ENCODE measurements at places on chromosomes 6 and 20.

- DNase-seq, result no peak
These were observed 14.4 kb downstream of the ADTRP start for GRCh38 chr6:11764250-11764604.

DNA sequence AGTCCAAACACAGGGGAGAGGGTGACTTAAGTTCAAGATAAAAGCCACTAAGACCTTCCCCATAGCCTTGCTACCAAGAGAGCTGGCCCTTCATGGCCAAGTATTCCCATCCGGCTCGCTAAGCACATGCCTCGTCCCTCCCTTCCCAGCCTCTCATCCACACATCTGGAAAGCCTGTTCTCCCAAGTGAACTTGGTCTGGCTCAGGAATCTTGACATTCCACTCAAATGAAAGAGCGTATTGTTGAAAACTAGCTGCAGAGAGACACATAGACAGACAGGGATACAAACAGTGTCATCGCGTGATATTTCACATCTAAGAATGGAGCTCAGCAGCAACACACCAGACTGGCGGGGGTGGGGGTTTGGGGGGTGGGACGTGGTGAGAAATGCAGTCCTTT is 182.8 kb upstream of the FOXQ1 start:
- no peak for DNase-seq

GRCh38 chr6:127180426-127180825 is 62.0 kb downstream of the RSPO3 start:
- no peak for DNase-seq

DNA sequence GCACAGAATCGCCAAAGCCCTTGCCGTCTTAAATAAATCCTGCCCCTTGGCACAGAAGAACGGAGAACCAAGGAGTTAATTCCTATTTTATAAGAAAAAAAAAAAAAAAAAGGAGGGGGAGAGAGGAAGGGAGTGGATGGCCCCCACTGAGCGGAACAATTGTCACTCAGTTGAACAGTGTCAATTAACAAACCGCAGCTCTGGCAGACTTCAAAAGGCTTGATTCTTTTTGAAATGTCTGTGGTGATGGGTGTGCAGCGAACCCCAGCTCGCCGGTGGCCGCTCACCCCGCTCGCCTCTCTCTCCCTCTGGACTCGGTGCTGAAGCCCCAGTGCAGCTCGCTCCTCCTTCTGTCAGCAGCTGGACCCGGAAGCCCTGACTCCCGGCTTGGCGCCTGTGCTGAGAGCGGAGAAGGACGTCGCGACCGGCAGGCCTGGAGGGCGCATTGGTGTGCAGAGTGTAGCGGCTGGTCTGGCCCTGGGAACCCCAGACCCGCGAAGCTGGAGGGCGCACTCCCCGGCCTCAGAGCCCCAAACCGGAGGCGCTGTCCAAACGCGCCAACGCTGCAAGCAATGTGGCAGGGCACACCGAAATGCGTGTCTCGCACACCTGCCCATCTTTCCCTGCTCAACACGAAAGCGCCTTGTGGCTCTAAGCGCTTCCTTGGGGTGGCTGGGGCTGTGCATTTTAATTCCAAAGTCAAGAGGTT is 3.4 kb downstream of the LINC00237 start:
- DNase-seq, result no peak

- DNase-seq, result no peak
These were observed 93.1 kb downstream of the BMP5 start for GRCh38 chr6:55782275-55782674.

- no peak for DNase-seq
These were observed 27.7 kb downstream of the DSE start for GRCh38 chr6:116398316-116399010.

DNA sequence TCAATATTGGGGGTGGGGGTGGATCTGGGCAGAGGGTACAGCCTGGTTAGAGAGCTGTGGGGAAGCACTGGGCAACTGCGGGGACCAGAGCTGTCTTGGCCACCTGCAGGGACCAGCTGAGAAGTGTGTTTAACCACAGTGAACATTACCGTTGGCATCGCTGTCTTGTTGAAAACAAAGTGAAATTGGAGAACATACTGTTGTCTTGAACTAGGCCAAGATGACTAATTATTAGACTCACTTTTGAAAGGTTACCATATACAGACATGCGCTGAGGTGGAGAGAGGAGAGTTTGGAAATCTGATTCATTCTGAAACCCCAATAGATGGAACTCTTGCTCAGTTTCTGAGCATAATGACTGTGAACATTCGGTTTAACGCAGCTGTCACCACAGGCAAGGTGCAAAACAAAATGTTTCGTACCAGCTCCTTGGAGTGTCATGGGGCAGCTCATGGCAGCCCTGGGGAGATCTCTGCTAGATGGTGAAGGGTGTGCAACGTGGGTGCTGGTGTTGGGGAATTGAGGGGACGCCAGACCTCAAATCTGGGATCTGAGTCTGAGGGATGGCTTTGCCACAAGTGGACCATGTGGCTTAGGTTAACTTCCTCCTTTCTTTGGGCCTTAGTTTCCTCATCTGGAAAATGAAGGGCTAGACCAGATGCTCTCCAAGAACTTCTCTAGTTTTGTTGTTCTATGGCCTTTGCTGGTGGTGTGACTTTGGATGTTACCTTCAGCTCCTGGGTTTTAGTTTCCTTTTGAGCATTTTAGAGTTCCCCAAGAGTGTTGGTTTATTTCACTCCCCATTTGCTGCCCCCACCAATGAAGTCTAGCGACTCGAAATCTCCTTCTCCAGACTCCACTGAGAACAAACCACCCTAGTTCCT is 24.6 kb upstream of the GTSF1L start:
- no peak for DNase-seq

- DNase-seq, result no peak
These were observed 164.1 kb downstream of the SYNDIG1 start for GRCh38 chr20:24633521-24633920.

GRCh38 chr6:62615366-62616015 is 329.5 kb upstream of the KHDRBS2 start:
- DNase-seq, result no peak

DNA sequence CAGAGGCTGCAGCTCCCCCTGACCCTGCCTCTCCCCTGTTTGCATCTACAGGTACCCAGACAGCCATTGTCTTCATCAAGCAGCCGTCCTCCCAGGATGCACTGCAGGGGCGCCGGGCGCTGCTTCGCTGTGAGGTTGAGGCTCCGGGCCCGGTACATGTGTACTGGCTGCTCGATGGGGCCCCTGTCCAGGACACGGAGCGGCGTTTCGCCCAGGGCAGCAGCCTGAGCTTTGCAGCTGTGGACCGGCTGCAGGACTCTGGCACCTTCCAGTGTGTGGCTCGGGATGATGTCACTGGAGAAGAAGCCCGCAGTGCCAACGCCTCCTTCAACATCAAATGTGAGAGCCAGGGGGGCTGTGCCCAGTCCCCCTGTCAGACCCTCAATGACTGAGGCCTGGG is 42.1 kb upstream of the SRF start:
- no peak for DNase-seq

- no peak for DNase-seq
These were observed 47.3 kb downstream of the ARMC2 start for GRCh38 chr6:108895571-108895970.

- no peak for DNase-seq
These were observed 44.5 kb downstream of the NCOA7 start for GRCh38 chr6:125835221-125835744.

GRCh38 chr6:81694855-81695254 is 57.6 kb downstream of the TENT5A start:
- no peak for DNase-seq

- DNase-seq, result no peak
These were observed 10.7 kb upstream of the SLCO4A1 start for GRCh38 chr20:62631336-62632308.

DNA sequence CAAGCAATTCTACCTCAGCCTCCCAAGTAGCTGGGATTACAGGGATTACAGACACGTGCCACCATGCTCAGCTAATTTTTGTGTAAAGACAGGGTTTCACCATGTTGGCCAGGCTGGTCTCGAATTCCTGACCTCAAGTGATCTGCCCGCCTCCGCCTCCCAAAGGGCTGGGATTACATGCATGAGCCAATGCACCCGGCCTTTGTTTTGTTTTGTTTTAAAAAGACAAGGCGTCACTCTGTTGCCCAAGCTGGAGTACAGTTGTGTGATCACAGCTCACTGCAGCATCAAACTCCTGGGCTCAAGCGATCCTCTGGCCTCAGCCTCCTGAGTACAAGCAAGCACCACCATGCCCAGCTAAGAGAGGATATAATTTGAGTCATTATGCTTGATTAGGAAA is 5.4 kb downstream of the SERINC3 start:
- DNase-seq, result no peak

- DNase-seq, result no peak
These were observed 707.8 kb upstream of the FLRT3 start for GRCh38 chr20:15045246-15045645.

DNA sequence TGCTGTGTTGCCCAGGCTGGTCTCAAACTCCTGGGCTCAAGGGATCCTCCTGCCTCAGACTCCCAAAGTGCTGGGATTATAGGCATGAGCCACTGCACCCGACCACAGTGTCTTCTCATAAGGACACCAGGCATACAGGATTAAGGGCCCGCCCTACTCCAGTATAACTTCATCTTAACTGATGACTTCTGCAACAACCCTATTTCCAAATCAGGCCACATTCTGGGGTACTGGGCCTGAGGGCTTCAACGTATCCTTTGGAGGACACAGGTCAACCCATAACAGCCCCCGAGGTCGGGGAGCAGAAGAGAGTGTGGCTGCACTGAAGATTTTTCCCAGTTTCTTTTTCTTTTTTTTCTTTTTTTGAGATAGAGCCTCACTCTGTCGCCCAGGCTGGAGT is 39.7 kb downstream of the SUN5 start:
- no peak for DNase-seq

GRCh38 chr6:21491955-21492354 is 101.6 kb upstream of the SOX4 start:
- DNase-seq, result no peak

DNA sequence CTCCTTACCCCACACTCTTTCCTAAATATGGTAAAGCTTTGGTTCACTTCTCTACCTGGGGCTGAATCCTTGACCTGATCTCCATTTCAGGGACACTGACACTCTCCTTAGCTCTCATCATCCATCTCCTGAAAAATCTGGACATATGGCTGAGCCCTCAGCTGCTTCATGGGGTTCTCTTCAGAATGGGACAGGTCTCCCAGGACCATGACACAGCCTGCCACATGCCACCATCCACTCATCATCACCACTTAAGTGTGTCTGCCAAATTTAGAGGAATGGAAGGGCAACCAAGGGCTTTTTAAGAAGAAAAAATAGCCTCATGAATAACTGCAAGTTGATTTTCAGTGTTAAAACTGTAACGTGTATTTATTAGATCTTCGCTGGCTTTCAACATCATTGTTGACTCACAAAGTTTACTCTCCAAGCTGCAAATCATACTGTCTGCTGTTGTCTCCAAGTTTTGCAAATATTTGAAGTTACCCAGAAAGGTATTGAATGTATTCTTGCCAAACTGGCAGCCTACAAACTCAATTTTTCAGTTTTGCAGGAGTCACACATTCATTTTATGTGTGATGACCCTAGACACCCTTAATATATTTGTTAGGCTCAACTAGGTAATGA is 41.1 kb downstream of the HS3ST5 start:
- no peak for DNase-seq

- DNase-seq, result no peak
These were observed 516 bp upstream of the IRF4 start for GRCh38 chr6:390914-391558.

DNA sequence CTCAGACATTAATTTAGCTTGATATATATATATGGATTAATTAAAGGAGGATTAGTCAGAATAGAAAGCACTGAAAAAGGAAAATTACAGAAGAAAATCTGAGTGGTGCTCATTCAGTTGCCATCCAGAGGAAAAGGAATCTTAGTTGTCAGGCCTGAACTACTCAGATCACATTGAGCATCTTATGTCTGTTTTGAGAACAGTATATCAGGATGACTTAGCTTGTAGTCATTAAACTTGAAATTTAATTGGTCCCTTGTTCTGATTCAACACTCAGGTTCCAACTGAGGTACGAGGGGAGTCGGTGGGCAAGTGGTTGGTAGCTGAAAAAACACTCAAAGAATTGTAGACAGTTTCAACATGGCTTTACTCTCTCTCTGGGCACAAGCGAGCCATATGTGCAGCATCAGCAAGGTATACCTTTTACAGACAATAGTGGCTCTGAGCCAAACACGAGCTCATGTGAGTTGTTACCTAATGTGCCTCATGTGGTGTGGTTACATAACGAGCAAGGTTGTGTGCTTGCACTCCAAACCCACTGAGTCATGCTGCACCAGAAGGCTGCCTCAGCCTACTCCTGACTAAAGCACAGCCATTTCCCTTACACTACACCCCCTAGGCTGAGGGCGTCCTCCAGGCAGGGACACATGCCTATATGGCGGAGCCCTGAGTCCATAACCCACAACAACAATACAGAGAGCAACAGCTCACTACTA is 73.0 kb upstream of the HMGN3 start:
- no peak for DNase-seq

GRCh38 chr6:137798261-137798660 is 68.8 kb upstream of the TNFAIP3 start:
- no peak for DNase-seq

GRCh38 chr6:15150207-15150606 is 95.7 kb upstream of the JARID2 start:
- no peak for DNase-seq

DNA sequence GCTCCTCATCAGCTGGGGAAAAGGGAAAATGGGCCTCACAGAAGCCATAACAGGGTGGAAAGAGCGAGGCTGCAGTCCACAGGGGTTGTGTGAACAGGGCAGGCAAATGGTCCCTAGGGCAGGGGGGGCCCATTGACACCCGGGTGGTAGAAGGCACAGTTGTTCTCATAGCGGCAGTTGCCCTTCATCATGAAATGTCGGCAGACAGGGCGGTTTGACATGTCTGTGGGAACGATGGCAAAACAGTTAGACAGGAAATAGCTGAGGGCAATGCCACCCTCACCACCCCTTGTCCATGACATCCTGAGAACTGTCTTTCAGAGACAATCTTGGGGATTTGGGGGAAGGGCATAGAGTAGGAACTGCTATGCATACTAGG is 15.6 kb downstream of the PPP1R10 start:
- DNase-seq, result no peak

GRCh38 chr6:16548121-16548520 is 213.1 kb downstream of the ATXN1 start:
- DNase-seq, result no peak

DNA sequence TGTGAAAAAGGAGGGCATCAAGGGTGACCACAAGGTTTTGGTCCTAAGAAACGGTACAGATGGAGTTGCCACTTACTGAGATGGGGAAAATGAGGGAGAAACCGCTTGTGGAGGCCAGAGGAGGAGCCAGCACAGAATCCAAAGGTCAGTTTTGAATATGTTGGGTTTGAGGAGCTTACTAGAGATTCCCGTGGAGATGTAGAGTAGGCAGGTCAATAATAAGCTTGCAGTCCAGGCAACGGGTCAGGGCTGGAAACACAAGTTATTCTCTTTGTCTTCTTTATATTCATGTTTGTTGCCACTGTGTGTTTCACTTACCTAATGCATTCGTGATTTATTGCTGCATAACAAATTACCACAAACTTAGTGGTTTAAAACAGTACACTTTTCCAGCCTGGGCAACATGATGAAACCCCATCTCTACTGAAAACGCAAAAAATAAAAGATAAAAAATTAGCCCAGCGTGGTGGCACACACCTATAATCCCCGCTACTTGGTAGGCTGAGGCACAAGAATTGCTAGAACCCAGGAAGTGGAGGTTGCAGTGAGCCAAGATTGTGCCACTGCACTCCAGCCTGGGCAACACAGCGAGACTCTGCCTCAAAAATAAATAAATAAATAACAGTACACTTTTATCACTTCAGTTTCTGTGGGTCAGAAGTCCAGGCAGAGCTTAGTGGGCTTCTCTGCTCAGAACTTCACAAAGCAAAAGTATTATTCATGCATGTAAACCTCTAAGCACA is 2.7 kb upstream of the BTN3A2 start:
- DNase-seq, result no peak

GRCh38 chr20:32512047-32512385 is 73.1 kb downstream of the NOL4L start:
- no peak for DNase-seq
